ENCODE measurements at places on chromosomes 12 and 14.

DNA sequence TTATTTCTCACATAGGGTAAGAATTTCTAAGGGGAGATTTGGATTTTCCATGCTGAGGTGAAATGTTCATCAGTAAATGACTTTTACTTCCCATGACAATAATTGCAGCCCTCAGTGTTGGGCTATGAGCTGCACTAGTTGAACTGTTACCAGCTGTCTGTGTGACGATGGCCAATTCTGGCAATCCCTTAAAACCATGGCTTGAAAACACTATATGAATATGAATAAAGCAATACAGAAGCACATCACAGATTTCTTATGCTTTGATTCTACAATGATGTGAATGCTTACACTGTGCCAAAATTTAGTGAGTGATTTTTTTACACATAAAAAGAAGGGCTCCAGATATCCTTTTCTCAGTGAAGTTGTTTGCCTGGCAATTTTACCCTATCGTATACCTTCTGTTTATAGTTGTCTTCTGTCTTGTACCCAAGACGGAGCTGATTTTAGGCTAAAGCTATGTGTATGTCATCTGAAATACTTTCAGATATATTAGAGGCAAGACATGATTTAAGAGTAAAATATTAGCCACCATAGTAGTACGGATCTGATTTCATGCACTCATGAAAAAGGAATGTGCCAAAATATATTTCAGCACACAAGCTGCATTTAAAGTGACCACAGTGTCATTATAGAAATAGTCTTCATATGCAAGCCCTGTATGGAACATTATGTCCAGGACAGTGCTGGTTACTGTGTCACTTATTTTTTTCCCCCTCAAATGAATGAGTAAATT, 52.0 kb downstream of the SLC38A4 start:
- no peak for DNase-seq

- no peak for DNase-seq
Observed at GRCh38 chr14:93965946-93966474, 10.4 kb downstream of the ASB2 start.

DNA sequence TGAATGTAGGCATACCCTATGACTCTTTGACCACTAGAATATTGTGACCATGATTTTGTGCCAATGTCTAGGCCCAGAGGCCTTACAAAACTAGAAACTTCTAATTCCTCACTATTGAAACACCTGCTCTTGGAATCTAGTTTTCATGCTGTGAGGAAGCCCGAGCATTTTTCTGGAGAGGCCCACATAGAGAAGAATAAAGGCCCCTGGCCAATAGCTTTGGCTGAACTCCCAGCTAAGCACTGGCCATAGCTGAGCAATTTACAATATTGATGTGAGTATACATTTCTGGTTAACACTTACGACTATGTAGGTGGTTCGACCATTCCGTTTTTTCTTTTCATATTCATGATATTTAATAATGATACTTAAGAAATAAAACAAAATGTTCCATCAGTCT, 190.3 kb downstream of the KCNH5 start:
- DNase-seq, result no peak

GRCh38 chr12:129826273-129826672, 77.6 kb downstream of the TMEM132D start:
- DNase-seq, result no peak

- DNase-seq, result no peak
Observed at GRCh38 chr14:102117852-102118251, 21.8 kb upstream of the WDR20 start.

DNA sequence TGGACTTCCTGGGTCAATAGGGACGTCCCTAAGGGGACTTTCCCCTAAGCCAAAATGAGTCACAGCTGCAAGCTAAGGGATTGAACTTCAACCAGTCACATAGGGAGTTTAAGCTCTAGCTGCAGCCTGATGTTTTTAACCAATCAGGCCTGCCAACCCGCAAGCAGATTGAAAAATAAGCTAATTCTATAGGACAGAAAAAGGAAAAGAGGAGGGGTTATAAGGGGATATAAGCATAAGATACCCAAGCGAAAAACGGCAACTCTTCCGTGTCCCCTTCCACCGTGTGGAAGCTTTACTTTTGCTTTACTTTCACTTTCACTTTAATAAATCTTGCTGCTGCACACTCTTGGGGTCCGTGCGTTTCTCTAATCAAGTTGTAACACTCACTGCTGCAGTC, 24.4 kb downstream of the ATP23 start:
- no peak for DNase-seq
